ENCODE measurements at places on chromosomes 1 and 21. TPM values are rescaled to one million over a fixed set of nuclear protein-coding genes. Genes with fewer than 3 reads are reported as not detected.
A peak's percentile ranks its signal among the peaks of the same experiment; 100 is the strongest.

The S100A6 gene
- 1,536 TPM for total RNA-seq

DNA sequence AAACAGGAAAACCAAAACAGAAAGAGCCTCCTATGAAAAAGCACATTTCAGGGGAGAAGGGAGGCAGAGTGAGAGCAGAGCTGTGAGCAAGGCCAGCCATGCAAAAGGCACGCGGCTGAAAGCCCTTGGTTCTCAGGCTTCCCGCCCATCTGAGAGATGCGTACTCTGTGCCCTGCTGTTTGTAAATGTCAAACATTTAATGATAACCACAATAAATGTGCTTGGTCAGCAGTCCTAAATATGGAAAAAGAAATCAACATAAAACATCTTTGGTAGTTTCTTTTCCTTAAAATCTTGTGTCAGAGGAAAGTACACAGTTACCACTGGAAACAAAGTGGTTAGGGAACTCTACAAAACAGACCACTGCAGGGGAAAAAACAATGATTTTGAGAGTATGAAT lies 283.1 kb downstream of the DSCAM start:
- DNase-seq: no peak

DNA sequence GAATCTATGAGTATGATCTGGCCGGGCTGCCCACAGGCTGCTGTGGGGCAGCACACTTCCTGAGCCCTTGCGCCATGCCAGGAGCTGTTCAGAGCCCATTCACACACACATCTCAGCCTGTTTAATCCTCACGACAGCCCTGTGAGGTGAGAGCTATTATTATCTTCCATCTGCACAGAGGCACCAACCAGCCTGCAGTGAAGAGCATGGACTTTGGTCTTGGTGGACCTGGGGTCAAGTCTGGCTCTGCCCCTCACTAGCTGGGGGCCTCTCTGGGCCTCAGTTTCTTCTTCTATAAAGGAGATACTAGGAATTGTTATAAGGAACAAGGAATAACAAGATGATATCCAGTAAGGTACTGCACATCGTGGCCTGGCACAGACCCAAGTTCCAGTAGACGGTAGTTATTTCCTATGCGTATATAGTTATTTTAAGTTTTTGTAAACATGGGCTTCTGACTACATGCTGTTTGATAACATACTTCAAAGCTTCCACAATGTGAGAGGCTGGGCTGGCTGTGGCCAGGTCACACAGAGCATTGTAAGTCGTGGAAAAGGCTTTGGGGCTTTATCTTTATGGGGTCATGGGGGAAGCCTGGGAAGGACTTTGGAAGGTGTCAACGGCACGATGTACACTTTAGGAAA lies 3.4 kb upstream of the PADI2 start:
- DNase-seq: no peak

The SPSB1 gene
- 48.0 TPM for total RNA-seq

DNA sequence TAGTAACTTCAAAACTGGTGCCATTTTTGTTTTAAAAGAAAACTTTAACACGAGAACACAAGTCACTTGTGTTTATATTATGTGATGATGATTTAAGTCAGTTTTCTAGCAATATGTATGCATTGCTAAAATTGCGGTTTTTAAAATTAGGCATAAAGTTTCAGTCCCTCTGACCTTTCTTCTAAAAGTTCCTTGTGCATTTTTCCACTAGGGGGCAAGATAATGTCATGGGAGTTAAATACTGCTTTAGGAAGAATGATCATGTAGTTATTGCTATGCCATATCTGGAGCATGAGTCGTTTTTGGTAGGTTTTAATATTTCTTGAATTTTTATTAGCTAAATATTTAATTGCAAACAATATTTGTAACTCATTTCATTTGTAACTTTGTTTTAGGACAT lies 10.7 kb downstream of the CDC7 start:
- no peak for DNase-seq

DNA sequence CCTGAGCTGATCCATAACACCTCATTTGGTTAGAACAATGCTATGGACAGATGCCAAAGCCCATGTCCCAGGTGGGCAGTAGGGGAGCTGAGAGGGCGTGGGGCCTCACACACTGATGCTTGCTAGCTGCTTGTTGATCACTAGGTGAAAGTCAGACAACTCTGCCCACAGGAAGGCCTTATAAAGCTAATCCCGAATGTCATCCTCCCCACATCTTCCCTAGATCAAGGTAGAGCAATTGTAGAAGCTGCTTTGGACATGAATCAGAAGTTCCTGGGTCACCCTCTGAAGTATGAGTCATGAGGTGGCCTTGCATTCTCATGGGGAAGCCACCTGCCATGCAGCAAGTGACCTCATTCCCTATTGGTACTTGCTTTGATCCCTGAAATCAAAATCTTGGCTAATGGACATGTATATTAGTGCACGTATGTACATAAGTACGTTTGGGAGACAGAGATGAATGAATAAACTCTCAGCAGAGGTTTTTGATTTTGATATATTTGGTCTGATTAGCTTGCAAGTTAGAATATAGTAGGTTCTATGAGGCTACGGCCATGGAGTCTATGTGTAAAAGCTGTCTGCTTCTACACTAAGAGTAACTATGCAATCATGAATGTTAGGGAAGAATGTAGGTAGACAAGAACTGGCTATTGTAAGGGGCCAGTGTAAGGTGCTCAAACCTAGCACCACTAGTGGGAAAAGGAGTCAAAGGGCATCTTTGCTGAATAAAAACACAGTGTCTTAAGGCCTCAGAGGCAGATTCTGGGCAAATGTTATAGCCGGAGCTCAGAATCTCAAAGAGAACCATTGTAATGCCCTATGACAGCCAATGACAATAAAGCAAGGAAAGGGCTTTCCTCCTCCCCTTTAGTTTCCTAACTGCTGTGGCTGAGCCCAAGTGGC lies 52.6 kb downstream of the ABCA4 start:
- no peak for DNase-seq

The NEK2 gene
- not detected for total RNA-seq

- DNase-seq: no peak
Measured at GRCh38 chr21:46603228-46603627, 1.7 kb downstream of the S100B start.

- no peak for DNase-seq
Measured at GRCh38 chr1:112399456-112399855, 3.4 kb downstream of the CTTNBP2NL start.

DNA sequence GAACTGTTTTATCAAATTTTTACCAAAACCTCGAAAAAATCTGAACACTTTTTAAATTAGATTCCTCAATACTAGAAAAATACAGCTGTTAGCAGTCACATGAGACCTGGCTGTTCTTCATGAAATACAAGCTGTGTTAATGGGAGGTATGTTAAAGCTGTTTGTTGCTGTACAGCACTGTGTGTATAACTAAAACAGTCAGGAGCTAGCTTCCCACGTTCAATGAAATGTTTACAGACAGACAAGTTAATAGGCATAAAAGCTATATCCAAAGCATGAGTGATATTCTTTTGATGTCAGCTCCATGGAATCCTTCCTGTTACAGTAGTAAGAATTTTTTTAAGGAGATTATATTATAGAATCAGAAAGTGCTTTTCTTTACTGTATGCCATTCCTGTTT lies 223.2 kb upstream of the FOXD3 start:
- no peak for DNase-seq

DNA sequence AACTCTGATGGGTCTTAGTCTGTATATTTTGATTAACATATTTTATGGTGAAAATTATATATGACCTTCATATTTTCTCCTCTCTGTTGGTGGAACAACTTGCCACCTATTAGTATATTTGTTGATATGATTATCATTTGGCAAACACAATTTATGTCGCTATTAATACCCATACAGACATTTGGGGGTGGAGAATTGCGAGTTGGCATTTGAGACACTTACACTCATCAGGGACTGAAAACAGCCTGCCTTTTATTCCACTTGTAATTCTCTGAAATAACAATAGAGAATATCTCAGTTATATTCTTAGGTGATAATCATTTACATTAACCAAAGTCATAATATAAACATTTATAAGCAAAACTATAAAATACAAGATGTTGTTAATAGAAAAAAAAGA lies 100.5 kb upstream of the RGS18 start:
- no peak for DNase-seq

GRCh38 chr1:188669728-188670382 lies 1807.8 kb downstream of the BRINP3 start:
- no peak for DNase-seq

GRCh38 chr1:3139451-3139852 lies 70.4 kb downstream of the PRDM16 start:
- no peak for DNase-seq

- DNase-seq: peak; percentile 26
Measured at GRCh38 chr1:226882631-226883409, 12.4 kb downstream of the PSEN2 start.

GRCh38 chr1:245325922-245326795 lies 171.4 kb downstream of the KIF26B start:
- no peak for DNase-seq

DNA sequence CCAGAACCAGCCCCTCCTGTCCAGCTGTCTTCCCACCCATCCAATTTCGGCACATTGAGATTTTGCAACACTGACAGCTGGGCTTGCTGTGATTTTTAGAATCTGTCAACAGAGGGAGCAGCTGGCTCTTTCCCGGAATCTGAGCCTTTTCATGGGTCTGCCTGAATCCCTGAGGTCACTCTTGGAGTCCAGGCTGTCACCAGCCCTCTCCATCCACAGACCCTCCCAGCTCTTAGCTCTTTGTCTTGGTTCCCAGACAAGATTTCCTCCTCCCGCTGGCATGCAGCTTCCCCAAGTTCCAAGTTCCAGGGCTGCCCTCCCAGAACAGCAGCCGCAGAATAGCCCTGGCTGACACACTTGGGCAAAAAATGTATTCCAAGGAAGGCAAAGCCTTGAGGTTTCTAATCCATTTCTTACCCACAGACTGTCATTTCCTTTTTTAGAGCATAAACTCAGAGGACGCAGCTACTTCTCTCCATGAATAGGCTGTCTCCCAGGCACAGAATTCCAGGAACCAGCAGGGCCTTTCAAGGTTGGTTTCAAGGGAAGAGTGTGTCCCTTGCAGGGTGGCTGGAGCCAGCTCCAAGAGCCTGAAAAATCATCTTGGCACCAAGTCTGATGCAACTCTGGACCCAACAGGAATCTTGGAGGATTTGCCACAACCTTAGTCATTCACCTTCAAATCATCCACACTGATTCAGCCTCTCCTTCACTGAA lies 7.1 kb upstream of the TMEM61 start:
- peak; percentile 85 for DNase-seq

DNA sequence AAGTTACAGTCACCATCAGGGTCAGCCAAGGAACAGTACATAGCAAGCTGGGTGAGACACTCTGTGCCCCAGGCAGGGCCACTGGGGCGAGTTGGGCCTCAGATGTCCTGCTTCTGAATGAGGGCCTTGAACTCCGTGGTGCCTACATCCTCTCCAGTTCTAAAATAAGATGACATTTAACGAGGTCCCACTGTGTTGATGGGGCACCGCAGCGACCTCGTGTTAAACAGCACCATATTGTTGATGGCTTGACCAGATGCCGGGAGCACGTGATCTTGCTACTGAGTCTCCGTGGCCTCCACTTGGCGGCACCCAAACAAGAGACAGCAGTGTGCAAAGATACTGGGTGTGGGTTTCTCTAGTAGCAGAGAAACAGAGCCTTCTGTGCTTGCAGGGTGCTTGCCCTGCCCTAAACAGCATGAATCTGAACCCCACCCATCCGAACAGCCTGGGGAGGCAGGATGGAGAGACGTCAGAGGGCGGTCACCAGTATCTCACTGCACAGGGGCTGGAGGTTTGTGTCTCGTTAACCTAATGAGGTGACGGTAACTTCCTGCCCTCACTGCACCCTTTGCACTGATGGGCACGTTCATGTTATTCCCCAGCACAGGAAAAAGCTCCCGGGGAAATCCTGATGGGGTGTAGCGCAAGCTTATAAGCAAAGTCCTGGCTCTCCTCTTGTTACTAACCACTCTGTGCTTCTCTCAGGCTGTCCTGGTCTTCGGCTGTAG lies 324.4 kb downstream of the AJAP1 start:
- no peak for DNase-seq

DNA sequence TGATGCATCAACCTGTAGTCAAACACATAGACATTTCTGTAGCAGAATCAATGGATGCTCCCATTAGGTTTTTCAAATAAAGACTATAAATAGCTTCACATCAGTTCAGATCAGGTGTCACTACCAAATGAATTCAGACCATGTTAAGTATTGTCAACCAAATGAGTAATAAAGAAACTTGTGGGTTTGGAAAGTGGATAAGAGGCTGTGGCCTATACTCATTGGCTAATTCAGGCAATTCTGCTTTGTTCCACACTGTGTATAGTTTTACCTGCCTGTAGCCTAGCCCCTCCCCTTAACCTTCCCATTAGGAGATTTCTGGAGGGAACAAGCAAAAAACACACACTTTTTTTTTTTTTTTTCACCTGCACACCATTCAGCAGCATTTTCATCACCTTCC lies 321.2 kb downstream of the HLX start:
- no peak for DNase-seq

GRCh38 chr1:212118167-212118871 lies 82.8 kb downstream of the DTL start:
- no peak for DNase-seq

- DNase-seq: no peak
Measured at GRCh38 chr1:44860891-44861425, 17.9 kb upstream of the PTCH2 start.

- no peak for DNase-seq
Measured at GRCh38 chr1:198199105-198199504, 42.3 kb downstream of the NEK7 start.

- DNase-seq: no peak
Measured at GRCh38 chr1:212233321-212233720, 51.9 kb upstream of the PPP2R5A start.

GRCh38 chr1:63915121-63915520 lies 141.3 kb downstream of the ROR1 start:
- no peak for DNase-seq

- no peak for DNase-seq
Measured at GRCh38 chr21:16504766-16505165, 775.0 kb downstream of the USP25 start.

The HYI gene
- total RNA-seq: 28.8 TPM

DNA sequence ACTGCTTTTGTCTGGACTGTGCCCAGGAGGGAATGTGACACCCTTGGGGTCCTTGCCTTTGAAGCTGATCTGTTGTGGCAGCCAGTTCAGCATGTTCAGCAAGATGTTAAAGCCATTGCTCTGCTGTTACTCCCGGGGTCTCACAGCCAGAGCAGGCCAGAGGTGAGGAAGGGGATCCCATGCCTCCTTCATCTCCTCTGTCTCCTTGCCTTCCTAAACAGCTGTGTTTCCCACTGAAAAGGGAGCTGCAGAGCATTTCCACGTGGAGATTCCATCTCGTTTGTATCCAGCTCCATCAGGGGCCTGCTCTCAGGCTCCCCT lies 135.8 kb upstream of the COL6A1 start:
- DNase-seq: peak; percentile 62

DNA sequence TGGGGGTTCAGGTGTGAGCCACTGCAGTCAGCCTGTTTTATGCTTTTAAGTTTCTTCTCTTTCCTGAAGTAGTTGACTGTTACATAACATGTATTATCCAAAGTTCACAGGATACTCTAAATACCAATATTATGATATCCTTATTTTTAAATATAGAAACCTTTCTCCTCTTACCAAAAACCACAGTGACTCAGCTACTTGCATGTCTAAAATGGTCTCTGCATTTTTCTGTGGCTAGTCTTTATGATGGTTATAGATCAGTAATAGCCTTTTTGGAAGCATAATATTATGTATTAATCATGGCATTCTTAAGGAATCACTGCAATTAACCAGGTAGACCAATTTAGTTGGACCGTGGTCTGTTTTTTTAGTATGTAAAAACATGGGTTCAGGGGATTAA lies 210.8 kb upstream of the CACYBP start:
- no peak for DNase-seq

GRCh38 chr1:183884526-183884925 lies 79.6 kb downstream of the RGL1 start:
- no peak for DNase-seq
